ENCODE measurements at places on chromosomes 5 and 9.

DNA sequence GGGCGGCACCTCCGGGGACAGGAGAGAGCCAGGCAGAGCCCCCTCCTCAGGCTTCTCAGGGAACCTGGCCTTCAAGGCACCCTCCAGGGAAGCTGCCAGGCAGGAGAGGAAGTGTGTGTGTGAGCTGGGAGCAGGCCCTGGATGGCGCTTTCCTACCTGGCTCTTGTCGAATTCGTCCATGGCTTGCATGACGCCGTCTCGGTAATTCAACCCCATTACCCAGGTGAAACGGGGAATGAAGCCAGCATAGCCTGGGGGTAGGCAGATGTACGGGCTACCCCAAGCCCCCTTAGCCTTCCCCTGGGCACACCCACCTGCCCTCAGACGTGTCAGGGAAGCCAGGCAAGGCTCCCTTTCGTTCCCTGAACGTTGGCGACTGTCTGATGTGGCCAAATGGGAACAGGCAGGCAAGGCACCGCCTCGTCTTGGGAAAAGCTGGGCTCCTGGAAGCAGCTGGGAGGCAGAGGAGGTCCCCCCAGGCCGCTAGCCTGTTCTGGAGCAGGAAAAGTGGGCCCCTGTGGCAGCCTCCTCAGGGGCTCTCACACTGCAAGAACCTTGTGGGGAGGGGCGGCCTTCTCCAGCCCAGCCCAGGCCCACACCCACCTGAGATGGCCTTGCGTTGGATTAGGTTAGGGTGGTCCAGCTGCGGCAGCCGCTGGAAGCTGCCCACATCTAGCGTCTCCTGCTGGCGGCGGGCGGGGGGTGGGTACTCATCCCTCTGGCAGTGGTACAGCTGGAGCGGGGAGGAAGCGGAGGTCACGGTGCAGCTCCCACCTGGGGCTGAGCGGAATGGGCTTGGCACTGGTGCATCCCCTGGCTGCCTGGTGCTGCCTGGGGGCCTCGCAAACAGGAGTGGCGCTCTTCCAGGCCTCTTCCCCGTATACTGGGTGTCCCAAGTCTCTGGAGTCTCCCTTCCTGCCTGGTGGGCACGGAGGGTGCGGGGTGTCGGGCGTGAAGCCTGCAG, 3.7 kb downstream of the TUBB4B start:
- no peak for DNase-seq

DNA sequence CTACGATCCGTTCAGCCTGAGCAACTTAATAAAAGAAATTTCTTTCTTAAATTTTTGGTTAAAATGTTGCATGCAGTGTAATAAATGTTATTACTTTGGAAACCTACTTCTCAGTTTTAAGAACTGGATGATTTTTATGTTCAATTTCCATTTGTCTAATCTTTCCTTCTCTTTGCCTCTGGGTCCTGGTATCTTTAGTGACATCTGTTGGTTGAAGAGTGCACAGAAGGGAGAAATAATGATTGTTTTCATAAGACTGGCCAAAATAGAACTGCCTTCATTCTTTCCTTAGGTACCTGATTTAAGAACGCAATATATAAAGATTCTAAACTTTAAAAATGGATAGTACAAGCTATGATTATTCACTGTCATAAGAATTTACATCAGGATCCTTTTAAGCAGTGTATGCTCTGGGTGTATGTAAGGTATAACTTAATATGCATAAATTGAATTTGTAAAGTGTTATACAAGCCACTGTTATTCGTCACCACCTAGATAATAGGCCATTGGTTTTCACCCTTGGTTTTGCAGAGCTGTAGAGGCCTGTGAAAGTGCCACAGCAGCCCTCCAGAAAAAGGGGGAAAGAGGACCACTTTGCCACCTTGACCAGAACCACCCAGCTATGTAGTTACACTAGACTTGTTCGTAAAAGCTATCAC, 82.8 kb upstream of the TLX3 start:
- no peak for DNase-seq

GRCh38 chr5:137607771-137608170, 108.6 kb upstream of the SPOCK1 start:
- DNase-seq, result no peak

DNA sequence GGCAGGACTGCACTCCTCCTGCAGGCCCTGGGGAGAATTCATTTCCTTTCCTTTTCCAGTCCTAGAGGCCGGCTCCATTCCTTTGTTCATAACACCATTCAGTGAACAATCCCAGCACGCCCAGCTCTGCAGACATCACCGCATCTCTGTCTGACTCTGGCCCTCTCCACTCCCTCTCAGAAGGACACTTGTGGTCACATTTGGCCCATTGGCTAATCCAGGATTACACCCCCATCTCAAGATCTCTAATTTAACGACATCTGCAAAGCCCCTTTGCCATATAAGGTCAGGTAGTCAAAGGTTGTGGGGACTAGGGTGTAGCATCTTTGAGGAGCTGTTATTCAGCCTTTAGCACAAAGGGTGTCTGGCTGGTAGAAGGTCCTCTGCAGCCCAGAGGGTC, 185.0 kb upstream of the DAP start:
- no peak for DNase-seq

GRCh38 chr9:84301851-84302250, 38.7 kb downstream of the SLC28A3 start:
- no peak for DNase-seq

Data from activated T-cell treated with anti-CD3 and anti-CD28 coated beads for 24 hours (primary cell).